ENCODE measurements at places on chromosomes 1 and 21.

DNA sequence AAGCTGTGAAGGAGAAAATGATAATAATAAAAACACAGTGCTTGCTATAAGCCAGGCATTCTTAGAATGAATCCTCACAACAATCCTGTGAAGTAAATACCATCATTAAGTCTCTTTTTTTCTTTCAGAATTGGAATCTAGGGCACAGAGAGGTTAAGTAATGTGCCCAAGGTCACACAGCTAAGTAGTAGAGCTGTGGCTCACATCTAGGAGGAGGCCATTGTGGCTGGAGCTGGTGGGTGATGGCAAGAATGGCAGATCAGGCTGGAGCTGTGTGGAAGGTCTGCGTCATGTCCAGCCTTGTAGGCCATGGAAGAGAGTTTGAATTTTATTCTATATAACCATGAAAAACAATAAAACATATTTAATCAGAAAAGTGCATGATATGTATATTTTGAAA lies 38.2 kb upstream of the TSPAN2 start:
- no peak for DNase-seq

DNA sequence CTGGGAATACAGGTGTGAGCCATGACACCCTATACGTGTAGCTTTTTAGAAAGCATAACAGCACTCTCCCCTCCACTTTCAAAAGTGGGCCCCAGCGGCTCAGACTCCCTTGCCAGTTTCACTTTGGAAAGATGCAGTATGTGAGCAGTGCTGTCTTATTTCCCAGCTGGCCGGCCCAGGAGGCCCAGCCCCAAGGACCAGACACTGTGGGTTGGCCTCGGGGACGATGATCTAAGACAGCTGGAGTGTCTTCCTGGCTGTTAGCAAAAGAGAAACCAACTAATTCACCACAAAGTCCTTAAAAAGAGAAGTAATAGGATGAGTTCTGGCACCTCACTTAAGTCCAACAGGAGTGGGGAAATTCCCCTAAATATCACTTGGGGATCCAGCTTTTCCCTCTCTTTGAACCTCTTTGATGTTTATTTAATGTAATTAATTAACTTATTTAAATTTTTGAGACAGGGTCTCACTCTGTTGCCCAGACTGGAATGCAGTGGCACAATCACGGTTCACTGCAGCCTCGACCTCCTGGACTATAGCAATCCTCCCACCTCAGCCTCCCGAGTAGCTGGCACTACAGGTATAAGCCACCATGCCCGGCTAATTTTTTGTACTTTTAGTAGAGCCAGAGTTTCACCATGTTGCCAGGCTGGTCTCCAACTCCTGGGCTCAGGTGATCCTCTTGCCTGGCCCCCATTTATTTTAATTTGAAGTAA lies 17.6 kb upstream of the CLIC4 start:
- no peak for DNase-seq

DNA sequence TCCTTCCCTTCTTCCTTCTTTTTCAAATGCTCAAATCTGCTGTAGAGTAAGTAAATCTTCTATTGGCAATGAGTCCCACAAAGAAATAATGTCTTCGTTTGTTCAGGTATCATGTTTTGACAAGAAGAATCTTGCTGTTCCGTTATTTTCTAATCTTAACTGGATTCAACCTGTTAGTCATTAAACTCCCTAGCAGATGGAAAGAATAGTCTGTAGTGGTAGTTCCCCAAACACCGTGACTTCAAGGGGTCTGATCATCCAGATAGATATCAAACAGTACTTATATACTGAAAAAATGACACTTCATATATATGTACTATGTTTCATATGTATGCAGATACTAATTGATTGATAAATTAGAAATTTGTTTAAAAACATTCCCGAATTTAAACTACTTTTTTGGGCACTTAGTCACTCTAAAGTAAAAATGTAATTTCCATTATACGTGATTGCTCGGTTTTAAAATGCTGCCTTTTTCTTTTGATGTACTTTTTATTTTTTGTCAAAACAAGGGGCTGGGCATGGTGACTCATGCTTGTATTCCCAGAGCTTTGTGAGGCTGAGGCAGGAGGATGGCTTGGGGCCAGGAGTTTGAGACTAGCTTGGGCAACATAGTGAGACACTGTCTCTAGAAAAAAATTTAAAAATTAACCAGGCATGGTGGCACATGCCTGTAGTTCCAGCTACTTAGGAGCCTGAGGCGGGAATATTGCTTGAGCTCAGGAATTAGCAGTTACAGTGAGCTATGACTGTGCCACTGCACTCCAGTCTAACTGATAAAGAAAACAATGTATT lies 335.7 kb upstream of the SNX7 start:
- no peak for DNase-seq

GRCh38 chr1:173744651-173745050 lies 29.9 kb downstream of the KLHL20 start:
- no peak for DNase-seq

All from DMS79 (cell line).